ENCODE measurements at places on chromosomes 7 and 10.

DNA sequence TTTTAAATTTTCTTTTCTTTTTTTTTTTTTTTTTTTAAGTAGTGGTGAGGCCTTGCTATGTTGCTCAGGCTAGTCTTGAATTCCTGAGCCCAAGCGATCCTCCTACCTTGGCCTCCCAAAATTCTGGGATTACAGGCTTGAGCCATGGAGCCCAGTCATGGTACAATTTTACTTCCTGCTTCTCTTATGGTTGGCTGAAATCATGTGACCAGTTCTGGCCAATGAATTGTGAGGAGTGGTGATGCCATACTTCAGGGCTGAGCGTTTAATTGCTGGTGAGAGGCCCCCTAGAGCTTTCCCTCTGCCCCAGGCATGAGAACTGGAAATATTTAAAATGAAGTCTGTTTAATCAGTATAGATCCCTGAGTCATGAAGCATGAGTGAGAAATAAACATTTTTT, 22.2 kb upstream of the BAIAP2L1 start:
- DNase-seq, result peak; percentile 2

DNA sequence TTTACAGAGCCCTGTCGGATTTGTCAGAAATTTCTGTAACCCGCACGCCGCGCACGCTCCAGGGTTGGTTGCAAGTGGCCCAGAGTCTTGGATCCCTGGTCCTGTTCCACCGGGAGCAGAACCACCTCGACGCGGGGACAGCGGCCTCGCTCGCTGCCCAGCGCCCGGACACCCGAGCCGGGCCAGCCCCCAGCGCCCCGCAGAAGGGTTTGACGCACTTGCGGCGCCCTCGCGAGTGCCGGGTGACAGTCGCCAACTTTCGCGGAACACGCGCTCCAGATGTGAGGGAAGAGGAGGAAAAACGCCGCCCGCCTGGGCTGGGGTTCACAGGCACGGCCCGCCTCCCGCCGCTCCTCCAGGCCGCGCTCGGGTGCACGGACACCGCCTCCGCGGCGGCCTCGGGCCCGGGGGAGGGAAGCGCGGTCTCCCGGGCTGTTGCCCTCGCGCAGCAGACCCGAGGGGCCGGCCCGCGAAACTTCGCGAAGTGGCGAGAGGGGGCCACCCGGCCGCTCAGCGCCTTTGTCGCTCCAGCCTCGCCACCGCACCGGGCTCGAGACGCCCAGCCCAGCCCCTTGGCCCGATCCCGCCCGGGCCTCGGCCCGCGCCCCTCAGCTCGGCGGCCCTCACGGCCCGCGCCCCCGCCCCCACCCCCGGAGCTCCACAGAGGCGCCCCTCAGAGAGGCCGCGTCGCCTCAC, 514 bp downstream of the RNF216 start:
- DNase-seq, result no peak

DNA sequence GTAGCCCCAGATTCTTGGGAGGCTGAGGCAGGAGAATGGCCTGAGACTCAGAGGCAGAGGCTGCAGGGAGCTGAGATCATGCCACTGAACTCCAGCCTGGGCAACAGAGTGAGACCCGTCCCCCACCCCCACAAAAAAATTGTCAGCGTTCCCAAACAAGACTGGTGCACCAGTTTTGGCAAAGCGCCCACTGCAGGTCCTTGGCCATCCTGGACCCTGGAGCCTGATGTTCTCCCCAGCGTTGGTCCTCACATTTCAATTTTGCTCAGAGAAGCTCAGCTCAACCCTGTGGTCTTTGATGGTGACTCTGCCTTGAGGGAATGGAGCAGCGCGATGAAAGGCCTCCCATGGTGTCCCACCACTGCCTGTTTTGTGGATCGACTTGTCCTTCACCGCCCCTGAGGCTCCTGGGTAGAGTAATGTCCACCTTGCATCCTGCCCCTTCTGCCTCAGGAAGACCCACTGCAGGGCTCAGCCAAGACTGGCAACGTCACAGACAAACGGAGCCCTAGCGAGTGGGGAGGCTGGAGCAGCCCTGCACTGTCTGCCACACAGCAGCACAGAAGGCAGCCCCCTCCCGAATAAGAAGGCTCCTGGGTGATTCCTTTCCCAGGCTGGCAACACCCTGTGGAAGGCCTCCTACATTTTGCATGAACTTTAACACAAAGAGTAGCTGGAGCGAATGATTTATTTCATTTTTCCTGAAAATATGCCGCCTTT, 410.9 kb downstream of the TCERG1L start:
- DNase-seq, result no peak

- DNase-seq, result no peak
Observed at GRCh38 chr7:148385009-148385682, 205.4 kb upstream of the C7orf33 start.

GRCh38 chr10:103140469-103140868, 52.6 kb downstream of the NT5C2 start:
- no peak for DNase-seq

GRCh38 chr10:132455441-132455971, 58.5 kb downstream of the PWWP2B start:
- DNase-seq, result no peak

DNA sequence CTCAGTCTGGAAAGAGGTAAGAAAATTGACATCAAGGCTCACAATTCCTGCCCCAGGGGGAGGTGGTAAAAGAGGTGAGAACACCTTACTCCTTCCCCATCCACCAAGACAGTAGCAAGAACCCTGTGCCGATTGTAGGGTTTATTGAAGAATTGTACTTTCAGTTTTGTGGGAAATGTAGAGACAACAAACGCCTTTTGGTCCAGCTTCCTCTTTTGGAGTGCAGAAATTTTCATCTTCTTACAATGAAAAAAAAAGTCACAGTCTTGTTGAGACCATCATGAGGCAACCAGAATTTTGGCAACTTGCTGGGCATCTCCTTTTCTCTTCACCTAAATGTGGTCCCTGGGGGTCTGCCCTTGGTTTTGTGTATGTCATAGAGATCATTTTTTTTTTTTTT, 217.7 kb downstream of the TMEM178B start:
- no peak for DNase-seq

DNA sequence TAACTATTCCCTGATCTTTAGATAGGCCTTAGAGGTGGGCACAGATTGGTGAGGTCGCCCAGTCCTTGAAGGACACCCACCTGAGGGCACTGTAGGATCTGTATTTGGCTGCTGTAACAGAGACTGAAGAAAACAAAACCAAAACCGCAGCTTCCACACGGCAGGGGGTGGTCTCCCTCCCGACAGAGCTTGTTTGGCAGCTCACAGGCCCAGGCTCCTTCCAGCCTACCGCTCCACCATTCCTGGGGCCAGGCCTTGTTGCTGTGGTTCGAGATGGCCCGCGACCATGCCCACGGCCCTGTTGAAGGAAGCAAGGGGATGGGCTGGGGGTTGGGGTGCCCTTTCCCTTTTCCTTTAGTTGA, 30.4 kb downstream of the ZNF783 start:
- DNase-seq, result no peak

GRCh38 chr10:93096901-93097300, 23.2 kb downstream of the CYP26A1 start:
- no peak for DNase-seq

- DNase-seq, result no peak
Observed at GRCh38 chr7:85454904-85455303, 268.0 kb upstream of the SEMA3D start.

GRCh38 chr7:95960706-95961244, 188.4 kb downstream of the DYNC1I1 start:
- no peak for DNase-seq

GRCh38 chr10:48463318-48464003, 141.4 kb downstream of the ARHGAP22 start:
- DNase-seq, result no peak

GRCh38 chr7:95389516-95389915, 6.7 kb downstream of the PON3 start:
- DNase-seq, result no peak

- no peak for DNase-seq
Observed at GRCh38 chr10:90028312-90028711, 326.9 kb downstream of the KIF20B start.

- DNase-seq, result no peak
Observed at GRCh38 chr7:82539969-82540368, 96.4 kb upstream of the CACNA2D1 start.

DNA sequence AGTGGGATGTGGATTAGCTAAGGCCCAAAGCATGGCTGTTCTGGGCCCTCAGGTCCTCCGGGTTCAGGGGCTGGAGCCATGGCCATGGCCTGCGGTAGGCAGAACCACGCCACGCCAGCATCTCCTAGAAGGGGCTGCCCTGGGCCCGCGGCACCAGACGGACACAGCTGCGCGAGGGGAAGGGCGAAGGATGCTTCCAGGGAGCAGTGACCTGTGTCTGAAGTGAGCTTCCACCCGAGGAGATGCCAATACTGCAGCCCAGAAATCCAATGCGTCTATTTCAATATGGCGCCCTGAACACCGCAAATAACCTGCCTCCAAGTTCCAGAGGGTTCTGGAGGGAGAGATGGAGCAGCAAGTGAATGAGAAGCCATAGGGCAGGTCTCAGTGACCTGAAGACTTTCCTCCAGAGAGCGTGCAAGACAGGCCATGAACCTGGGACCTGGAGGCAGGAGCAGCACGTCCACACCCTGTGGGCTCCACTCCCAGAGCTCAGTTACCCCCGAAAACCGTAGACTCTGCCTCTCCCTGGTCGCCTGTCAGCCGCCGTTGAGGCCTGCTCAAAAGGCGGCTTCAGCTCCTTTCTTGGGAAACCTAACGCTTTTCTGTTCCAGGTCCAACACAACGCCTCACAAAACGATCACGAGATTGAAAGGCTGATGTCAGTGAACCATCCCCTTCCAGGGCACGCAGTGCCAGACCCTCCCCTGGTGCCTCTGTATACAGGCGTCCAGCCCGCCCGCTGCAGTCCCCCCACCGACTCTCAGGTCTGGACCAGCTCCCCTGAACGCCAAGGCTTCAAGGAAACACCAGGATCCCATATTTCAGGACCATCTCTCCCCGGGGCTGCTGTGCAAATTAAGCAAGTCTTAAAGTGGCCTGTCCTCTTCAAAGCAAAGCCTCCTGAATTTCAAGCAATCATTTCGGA, 37.4 kb downstream of the AMZ1 start:
- no peak for DNase-seq

DNA sequence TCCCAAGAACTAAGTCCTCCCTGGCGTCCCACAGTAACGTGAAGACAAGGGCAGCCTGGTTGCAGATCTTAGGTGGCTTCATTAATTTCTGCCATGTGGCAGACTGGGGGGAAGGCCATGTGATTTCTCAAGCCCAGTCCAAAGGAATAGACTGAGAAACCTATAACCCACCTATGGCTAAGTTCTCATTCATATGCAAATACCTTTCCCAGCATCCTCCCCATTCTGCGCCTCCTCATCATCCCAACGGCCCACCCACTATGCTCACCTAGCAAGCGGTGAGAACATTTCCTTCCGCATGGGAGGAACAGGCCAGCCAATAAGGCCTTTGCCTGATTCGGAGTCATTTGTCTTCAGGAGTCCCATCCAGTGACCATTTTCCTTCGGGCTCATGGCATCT, 8.2 kb upstream of the CLEC2L start:
- DNase-seq, result no peak

- no peak for DNase-seq
Observed at GRCh38 chr7:106246902-106247711, 37.7 kb downstream of the NAMPT start.

GRCh38 chr7:130205084-130205947, at the start of gene TMEM209:
Gene TMEM209, minus strand, starts transcription at chr7:130205406. Its CDS starts 31 bp downstream, at chr7:130205375.
- peak; percentile 91 for DNase-seq

GRCh38 chr7:101915000-101915399, 97.6 kb downstream of the CUX1 start:
- DNase-seq, result no peak

DNA sequence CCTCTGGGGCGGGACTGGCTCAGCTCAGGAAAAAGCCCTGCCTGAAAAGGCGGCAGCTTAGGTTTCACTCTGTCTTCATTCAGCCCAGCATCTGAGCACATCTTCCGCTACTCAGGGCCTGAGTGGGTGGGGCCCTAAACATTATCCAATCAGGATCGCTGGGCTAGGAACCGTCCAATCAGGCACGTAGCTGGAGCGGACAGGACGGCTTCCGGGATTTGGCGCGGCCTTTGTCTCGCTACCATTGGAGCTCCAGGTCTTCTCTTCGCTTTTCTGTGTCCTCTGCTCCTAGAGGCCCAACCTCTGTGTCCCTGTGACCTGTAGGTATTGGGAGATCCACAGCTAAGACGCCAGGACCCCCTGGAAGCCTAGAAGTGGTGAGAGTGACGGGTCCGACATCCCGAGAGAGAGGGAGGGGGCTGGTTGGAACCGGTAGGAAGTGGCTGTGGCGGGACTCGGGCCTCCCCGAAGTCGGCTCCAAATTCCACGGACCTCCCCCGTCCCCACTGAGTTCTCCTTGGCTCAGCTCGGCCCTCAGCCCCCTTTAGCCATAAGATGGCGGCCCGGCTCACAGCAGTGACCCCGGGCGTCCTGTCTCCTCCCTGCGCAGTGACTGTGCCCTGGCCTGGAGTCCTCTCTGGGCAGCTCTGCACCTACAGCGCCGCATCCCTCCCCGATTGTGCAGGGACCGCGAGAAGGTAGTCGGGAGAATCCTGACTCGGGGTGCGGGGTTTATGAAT, 99.1 kb downstream of the ZNF680 start:
- DNase-seq, result peak; percentile 73

- DNase-seq, result no peak
Observed at GRCh38 chr7:128810473-128810872, 18.7 kb downstream of the CCDC136 start.
